Fibroblast of skin of left biceps (primary cell): ENCODE measurements at places on chromosomes 16 and 17.

GRCh38 chr16:11170201-11170600 lies 85.8 kb downstream of the SOCS1 start:
- DNase-seq = no peak

DNA sequence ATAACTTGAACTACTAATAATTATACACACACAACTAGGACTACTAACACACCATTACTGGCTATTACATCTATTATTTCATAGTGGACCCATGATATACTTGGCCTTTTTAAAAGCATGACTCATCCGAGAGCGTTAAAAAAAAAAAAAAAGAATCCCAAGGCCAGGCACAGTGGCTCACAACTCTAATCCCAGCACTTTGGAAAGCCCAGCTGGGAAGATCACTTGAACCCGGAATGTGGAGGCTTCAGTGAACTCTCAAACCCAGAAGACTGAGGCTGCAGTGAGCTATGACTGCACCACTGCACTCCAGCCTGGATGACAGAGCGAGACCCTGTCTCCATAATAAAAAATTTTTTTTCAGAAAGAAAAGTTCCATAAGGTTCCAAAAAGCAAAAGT lies 3.1 kb downstream of the GLG1 start:
- DNase-seq = no peak

GRCh38 chr16:17801068-17801467 lies 330.3 kb upstream of the XYLT1 start:
- no peak for DNase-seq

- DNase-seq = no peak
These were observed 22.2 kb upstream of the BBS2 start for GRCh38 chr16:56542039-56542438.

- no peak for DNase-seq
These were observed 1.8 kb upstream of the ALDOC start for GRCh38 chr17:28578246-28579195.

DNA sequence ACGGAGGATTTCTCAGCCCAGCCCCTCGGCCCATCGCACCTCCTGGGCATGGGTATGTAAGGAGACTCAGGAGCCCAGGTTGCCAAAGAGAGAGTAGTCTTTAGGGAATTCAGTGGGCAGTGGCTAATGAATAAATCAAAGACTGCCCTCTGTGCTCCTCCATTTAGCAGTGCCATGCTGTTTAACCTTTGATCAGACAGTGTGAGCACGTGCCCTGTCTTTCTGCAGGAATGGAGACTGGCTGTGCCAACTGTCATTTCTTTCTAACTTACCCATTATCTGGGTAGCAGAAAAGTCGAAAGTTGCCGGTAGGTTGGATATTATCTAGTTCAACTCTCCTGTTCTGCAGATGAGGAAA lies 62.4 kb downstream of the CDRT4 start:
- DNase-seq = no peak

DNA sequence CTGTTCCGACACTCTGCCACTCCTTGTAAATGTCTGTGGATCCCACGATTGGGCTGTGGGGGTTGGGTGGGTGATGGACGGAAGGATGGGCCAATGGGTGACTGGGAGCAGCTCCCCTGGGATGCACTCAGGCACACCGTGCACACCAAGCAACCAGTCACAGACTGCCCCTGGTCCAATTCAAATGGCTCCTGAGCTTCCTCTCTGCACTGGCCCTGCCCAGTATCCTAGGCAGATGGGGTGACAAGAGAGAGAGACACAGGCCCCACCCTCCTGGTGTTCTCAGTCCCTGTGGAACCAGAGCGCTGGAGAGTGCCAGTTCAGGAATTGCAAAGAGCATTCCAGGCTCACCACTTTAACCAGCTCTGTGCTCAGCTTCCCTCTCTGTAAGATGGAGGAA lies 32.8 kb downstream of the BEAN1 start:
- no peak for DNase-seq

- no peak for DNase-seq
These were observed 128.7 kb downstream of the TANGO6 start for GRCh38 chr16:68972013-68972412.

DNA sequence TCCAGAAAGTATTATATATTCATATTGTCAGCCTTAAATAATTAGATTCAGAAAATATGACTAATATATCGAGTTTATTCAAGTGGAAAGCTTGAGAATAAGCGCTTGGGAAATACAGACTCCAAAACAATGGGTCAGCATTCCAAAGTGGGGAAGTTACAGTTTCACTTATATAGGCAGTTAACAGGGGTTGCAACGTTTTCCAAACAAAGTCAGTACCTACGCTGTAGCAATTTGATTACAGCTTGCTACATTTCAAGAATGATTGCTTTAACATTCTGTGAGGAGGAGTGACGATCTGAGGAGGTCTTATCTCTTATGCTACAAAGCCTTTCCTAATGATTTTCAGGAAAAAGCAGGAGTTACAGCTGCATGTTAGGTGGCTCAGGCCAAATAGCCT lies 34.2 kb upstream of the HS3ST3A1 start:
- DNase-seq = no peak

GRCh38 chr17:63221939-63222338 lies 224.2 kb downstream of the CYB561 start:
- DNase-seq = no peak

GRCh38 chr16:67388591-67388990 lies 4.7 kb downstream of the TPPP3 start:
- DNase-seq = no peak

- no peak for DNase-seq
These were observed 85.5 kb downstream of the GSG1L start for GRCh38 chr16:27977966-27978365.

- DNase-seq = no peak
These were observed 24.9 kb downstream of the LITAFD start for GRCh38 chr16:8907096-8907495.

DNA sequence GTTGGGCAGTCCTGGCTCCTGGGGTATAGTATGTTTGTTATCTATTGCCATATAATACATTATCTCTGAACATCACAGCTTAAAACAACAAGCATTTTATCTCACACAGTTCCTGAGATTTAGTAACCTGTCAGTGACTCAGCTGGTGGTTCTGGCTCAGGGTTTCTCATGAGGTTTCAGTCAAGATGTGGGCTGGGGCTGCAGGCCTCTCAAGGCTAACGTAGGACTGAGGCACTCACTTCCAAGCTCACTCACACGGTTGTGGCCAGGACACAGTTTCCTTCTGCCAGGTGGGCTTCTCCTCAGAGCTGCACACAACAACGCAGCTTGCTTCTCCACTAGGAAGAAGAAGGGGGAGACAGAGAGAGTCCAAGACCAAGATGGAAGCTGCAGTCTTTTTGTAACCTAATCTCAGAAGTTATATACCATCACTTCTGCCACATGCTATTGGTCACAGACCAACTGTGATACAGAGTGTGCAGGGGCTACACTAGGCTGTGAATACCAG lies 10.3 kb upstream of the MED13 start:
- DNase-seq = no peak

DNA sequence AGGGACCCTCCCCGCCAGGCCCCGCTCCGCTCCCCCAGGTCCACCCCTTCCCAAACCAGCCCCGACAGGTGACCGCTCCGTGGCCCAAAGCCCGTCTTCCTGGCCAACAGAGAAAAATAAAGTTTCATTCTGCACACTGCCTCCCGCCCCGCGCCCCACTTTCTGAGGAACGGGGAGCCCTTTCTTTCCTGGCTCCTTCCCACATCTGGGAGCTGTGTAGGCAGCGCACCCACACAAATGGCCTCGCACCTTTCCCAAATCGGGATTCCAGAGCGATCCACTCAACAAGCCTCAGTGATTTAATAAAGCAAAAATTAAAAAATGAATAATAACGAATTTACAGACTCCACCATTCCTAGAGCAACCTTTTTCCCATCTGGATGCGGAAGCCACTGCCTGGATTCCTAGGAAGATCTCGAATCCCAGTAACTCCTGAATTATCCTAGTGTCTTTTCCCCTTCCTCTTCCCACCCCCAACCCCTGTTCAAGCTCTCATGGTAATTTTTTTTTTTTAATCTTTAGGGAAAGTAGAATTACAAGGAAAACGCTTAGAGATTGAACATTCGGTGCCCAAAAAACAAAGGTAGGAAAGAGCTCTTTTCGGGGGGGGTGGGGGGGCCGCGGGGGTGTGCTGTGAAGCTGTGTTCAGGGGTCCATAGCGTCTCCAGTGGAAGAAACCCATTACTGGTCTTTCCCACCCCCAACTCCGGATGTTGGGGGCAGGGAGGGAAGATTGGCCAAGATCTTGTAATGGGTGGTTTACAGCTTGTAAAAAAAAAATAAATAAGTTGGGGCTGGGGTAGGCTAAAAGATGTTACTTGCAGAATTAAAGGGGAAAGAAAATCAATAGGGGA lies 1.6 kb downstream of the IGF2BP1 start:
- no peak for DNase-seq

DNA sequence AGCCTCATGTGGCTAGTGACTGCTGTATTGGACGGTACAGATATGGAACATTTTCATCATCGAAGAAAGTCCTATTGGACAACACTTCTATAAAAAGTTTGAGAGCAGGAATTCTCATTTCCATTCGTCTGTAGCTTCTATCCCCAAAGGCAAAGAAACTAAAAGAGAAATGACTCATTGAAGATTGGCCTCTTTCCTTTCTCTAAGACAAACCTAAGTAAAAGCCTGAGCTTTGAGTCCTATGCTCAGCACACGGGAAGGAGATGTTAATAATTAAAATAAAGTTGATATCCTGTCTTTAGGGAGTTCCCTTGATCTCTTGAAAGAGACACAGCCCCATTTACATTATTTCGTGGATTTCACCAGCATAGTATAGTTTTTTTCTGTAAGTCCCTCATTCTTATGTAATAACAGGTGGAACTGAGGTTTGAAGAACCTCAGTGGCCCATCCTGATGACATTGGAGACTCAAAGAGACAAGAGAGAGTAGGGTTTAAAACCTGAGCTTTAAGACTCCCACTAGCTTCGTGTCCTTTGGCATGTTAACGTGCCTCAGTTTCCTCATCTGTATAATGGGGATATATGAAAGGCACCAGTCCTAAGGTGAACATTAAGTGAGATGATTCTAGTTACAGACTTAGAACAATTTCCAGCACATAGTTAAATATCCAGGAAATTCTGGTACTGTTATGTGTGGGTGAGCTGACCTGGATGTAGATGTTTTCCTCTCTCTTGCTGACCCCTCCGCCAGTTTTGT lies 174.0 kb downstream of the IRX3 start:
- DNase-seq = no peak

- DNase-seq = no peak
These were observed 81.3 kb downstream of the SSH2 start for GRCh38 chr17:29848737-29849136.

- DNase-seq = no peak
These were observed 543.3 kb downstream of the WWOX start for GRCh38 chr16:78642621-78643285.

DNA sequence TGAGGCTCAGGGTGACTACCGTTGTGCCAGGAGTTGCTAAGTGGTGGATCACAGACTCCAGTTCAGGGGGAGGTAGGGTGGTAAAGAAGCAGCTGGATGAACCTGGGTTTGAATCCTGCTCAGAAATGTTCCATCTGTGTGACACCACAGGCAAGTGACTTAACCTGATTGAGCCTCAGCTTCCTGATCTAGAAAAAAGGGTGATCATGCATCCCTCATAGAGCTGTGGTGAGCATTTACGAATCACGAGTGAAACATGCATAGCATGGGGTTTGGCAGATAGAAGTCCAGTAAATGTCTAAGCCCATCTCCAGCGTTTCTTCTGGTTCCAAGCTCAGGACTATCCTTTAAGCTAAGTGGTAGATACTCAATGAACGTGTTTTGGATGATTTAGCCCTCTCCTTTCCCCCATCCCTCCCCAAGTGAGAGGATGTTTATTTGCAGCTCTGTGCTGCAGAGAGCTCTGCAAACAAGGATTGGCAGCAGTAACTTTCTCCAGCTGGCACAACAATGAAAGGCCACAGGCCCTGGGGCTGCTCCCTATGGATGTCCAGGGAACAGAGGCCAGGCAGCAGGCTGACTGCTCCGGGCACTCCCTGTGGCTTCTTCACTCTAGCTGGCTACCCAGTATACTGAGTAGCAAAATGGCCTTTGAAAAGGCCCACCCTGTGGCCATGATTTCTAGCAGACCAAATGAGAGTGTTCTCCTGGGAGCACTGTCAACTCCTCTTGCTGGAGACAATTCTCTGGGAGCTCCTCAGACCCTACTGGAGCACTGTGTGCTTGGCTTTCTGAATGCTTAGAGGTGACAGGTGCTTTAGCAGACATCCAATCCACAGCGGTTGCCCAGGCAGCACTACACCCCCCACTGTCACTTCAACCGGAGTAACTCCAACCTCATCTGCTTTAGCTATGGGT lies 21.3 kb downstream of the CA4 start:
- no peak for DNase-seq

DNA sequence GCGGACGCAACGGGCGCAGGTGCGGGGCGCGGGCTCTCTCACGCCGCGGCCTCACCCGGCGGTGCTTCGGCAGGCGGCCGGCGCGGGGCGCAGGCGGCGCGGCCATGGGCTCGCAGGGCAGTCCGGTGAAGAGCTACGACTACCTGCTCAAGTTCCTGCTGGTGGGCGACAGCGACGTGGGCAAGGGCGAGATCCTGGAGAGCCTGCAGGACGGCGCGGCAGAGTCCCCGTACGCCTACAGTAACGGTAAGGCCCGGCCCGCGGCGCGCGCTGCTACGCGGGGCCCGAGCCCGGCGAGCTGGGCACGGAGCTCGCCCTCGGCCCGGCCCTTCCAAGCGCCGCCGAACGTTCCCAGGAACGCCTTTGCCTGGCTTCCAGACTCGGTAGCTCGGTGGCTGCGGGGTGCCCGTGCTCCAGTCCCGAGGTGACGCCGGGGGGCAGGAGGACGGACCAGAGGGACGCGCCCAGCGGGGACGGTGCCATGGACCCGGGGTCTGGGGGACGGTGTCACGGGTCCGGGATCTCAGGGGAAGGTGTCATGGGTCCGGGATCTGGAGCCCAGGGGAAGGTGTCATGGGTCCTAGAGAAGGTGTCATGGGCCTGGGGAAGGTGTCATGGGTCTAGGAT lies 435 bp downstream of the RAB40C start:
- DNase-seq = no peak

DNA sequence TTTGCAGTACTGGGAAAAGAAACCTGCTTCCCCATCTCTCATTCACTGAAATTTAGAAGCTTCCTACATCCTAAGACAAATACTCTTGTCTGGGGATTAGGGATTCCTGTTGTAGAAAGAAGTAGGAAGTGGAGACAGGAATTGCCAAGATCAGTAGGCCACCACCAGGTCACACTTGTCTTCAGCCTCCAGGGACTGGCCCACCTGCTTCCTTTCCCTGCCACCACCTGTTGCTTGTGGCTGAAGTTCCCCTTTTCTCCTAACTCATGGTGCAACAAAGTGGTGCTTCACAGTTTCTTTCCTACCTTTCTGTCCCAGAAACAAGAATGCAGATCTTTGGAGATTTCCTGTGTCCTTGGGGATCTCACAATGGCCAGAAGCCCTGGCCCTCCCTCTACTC lies 82.4 kb downstream of the WNT3 start:
- no peak for DNase-seq
